ENCODE measurements at places on chromosomes 6 and 20. TPM values are rescaled to one million over a fixed set of nuclear protein-coding genes. Genes with fewer than 3 reads are reported as not detected.

Gene PLCB1
- total RNA-seq, result 48.3 TPM

Gene ARMC2
- 10.9 TPM for total RNA-seq

DNA sequence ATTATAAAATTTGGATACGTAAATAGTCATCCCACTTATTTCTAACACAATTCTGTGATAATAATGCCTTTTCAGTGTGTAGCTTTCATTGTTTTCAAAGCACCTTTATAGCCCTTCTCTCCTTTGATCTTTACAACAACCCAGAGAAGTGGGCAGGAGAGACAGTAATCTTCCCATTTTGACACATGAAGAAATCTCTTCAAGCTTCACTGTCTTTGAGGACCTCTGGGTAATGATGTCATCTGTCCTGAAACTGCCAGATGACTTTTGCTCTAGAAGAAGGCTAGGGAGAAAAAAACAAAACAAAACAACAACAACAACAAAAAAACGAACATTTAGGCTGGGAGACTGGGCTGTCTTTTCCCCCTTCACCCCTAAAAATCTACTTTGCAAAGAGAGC is 203.0 kb downstream of the KCNQ5 start:
- no peak for DNase-seq

- DNase-seq, result no peak
Observed at GRCh38 chr6:29589423-29590048, 4.6 kb downstream of the OR2H2 start.
